ENCODE measurements at places on chromosomes 6 and 20.
A peak's percentile ranks its signal among the peaks of the same experiment; 100 is the strongest.

GRCh38 chr6:147733686-147734085 lies 225.2 kb downstream of the SAMD5 start:
- no peak for DNase-seq

- DNase-seq, result no peak
These were observed 12.9 kb upstream of the OCSTAMP start for GRCh38 chr20:46563170-46563859.

GRCh38 chr6:89977808-89978748 lies 83.8 kb downstream of the GJA10 start:
- no peak for DNase-seq

- no peak for DNase-seq
These were observed 21.3 kb upstream of the SYNDIG1 start for GRCh38 chr20:24448170-24448569.

DNA sequence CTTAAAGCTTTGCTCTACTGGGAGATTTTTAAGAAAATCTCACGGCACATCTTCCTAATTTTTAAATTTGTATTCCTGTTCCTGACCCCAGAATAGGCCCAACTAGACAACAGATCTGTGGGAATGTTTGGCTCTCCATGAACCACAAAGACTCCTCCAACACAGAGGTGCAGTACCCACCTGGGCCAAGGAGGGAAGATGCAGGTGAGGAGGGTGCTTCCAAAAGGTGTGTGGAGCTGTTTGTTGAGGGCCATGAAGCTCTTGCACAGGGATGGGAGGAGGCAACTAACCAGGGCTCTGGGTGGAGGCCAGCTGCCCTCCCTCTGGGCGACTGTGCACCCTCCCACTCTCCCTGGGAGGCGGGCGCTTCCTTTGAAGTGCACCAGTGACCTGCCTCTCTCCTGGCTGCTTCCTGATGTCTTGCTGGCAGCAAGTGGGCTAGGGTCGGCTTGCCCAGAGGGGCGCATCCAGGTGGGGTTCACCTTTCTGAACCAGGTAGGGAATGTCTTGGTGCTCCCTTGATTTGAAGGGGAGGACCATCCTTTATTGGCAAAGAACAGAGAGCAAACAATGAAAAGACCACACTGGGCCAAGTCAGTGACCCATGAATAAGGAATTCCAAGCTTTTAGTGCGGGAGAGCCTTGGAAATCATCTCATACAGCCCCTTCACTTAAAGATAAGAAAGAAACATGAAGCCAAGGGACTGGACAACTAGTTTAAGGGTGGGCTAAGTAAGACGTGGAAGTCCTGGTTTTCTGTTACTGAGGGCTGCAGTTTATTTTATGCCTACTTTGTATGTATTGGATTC lies 76.0 kb downstream of the ANKRD6 start:
- DNase-seq, result no peak

DNA sequence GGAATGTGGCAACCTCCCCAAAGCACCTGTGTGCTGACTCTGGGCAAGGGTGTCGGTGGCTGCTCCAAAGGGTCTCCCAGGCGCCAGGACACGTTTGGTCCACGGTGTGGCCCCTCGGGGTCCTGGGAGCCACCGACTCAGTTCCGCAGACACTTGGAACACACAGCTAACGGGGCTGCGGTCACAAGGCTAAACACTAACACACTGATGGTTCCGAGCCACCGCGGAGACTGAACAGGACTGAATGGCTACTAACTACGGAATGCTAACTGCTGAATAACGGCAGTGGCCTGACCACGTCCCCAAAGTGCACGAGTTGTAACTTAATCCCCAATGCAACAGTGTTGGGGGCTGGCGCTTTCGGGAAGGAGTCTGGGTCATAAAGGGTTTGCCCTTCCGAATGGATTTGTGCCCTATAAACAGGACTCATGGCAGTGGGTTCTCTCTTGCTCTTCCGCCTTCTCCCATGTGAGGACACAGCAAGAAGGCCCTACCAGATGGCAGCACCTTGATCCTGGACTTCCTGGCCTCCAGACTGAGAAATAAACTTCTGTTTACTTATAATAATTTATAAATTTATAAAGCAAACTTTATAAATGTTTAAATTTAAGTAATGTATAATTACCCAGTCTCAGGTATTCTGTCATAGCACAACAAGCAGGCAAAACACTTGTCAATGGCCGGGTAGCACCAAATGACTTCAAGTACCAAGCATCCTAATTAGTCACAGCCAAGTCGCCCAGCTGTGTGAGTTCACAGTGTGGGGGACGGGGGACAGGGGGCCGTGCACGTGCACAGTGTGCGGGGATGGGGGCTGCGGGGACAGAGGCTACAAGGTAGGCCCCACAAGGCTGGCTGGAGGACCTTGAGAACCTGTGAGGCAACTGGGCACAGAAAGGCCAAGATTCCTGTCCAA lies 2.3 kb upstream of the EEF1A2 start:
- no peak for DNase-seq

GRCh38 chr6:36315921-36316320 lies 20.8 kb downstream of the BNIP5 start:
- no peak for DNase-seq

DNA sequence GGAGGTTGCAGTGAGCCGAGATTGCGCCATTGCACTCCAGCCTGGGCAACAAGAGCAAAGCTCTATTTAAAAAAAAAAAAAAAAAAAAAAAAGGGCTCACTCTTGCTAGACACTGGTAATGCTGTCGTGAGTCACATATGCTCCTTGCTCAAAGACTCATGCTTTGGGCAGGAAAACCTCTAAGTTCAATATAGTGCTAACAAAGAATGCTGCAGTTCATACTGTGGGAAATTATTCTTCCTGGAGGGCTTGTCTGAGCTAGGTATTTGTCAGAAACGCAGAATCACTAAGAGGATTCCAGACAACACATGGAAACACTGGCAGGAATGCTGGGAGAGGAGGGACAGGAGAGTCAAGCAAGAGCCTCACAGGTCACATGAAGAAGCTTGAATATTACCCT lies 2.3 kb upstream of the LYRM2 start:
- no peak for DNase-seq

DNA sequence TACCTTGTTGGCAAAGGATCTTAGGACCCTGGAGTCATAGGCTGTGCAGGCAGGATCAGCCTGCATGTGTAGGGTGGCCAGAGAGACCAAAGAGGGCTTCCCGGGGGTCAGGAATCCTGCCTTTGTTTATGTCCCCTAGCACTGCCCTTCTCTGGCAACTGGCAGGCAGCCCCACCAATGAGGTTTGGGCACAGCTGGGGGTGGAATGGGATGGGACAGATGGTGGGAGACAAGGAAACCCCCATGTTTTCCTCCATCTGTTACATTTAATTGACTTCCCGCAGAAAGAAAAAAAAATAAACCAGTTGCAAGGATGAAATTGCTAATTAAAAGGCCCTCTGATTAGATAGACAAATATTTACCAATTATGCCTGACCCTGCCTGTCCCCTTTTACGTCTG lies 27.6 kb downstream of the CD40 start:
- DNase-seq, result no peak

DNA sequence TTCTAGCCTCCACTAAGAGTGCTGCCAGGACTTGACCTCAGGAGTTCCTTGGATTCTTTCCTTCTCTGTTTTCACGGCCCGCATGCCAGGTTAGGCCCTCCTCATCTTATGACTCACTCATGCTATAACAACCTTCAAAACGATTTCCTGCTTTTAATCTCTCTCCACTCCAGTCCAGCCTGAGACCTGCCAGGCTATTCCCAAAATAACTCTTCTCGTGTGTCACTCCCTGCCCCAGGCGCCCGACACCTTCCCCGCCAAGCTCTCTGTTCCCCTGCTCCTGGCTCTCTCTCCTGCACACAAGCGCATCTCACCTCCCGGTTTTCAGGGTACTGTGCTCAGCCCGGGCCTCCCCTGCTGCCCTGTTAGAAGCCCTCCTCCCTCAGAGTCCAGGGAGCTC lies 64.1 kb upstream of the RPS6KA2 start:
- DNase-seq, result no peak

- DNase-seq, result no peak
These were observed 1.4 kb upstream of the TSPYL4 start for GRCh38 chr6:116255246-116255800.

GRCh38 chr20:48238781-48239180 lies 453.5 kb upstream of the SULF2 start:
- DNase-seq, result no peak

GRCh38 chr6:29710281-29710941 lies 12.8 kb upstream of the HLA-F start:
- DNase-seq, result no peak

DNA sequence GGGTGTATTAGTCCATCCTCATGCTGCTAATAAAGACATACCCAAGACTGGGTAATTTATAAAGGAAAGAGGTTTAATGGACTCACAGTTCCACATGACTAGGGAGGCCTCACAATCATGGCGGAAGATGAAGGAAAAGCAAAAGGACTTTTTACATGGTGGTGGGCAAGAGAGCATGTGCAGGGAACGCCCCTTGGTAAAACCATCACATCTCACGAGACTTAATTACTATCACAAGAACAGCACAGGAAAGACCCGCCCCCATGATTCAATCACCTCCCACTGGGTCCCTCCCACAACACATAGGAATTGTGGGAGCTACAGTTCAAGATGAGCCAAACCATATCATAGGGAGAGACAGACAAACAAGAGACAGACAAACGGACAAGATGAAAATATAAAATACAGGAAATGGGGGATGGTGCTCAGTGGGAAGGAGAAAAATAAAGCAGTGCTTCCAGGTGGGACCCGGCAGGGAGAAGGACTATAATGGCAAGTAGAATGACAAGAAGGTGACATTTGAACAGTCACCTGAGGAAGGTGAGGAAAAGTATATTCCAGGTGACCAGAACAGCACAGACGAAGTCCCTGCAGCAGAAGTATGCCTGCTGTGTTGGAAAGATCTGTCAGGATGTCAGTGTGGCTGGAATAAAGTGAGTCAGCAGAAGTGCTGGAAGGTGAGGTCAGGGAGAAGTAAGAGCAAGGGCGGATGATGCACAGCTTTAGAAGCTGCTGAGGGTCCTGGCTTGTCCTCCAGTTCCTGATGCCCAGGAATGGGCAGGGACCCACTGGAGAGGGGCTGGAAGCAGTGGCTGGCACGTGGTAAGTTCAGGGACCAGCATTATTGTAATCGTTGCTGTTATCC lies 61.1 kb downstream of the SLC2A10 start:
- no peak for DNase-seq

DNA sequence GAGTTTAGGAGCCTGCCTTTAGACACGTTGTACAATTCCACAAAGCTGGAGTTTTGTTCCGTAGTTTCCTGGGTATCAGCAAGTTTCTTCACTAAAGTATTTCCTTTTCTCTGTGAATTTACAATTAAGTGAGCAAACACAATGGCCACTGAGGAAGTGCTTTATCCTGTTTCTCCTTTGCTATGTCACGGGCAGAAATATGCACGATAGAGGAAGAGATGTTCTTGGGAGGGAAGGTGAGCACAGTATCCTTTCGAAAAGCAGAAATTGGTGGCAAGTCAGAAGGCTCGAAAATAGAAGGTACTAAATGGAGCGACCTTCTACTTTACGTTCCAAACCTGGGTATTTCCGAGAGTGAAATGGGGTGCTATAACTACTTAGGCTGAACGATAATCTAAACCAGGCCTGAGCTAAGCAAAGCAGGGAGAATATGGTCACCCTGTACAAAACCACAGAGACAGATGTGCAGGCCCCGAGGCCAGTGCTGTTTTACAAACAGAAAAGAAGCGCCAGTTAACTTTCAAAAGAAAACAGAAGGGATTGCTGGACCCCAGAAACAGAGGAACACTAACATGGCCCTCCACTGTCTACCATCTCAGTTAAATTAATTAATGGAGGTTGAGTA lies 259.6 kb downstream of the TBC1D7 start:
- DNase-seq, result no peak

GRCh38 chr6:128743974-128744765 lies 138.8 kb upstream of the LAMA2 start:
- no peak for DNase-seq

DNA sequence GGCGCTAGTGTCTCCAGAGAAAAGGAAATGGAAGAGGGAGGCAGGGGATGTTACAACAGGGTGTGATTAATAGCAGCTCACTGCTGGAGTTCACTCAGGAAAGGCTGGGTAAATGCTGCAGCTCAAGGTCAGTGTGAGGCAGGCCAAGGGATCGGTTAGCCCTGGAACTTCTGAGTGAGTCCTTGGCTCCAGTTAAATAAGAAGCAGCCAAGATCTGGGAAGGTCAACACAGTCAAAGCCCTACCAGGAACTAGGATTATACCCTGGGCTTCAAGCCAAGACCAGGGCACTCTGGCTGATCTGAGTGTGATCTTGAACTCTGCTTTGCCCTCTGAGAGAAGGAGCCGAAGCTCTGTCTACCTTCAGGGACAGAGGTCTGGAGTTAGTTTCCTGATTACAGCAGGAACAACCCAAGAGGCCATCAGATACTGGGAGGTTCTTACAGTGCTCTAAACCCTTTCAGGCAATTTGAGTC lies 44.3 kb downstream of the TPD52L1 start:
- DNase-seq, result no peak

DNA sequence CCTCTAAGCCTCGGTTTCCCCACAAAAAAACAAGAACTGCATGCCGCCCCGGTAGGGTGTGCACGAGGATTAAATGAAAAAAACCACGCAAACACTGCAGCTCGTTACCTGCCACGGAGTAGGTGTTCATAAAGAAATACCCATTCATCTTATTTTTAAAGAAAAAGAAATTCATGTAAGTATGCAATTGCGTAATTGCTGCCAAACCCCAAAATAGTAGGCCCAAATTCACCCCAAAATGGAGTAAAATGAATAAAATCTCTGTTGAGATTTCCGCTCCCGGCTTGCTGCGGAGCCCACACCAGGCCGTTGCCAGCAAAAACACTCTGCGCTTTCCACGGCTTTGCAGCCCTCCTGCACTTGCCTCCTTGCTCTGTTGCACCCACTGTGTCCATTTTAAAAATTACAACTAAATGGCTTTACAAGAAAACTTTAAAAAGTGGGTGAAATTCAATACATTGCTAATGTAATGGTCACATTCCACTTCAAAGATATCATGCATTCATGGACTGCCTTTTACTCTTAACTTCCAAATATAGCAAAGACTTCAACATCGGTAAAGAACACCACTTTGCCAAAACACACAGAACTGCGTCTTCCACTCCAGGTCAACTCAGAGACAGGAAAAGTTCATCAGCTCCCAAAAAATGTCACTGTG lies 125.0 kb downstream of the ZMYND8 start:
- DNase-seq, result no peak

- no peak for DNase-seq
These were observed 148.7 kb upstream of the NEDD9 start for GRCh38 chr6:11380969-11381744.

- DNase-seq, result peak; percentile 48
These were observed 16.4 kb downstream of the PIGT start for GRCh38 chr20:45432294-45432693.

- no peak for DNase-seq
These were observed 32.4 kb downstream of the TRAF3IP2 start for GRCh38 chr6:111573131-111573883.

DNA sequence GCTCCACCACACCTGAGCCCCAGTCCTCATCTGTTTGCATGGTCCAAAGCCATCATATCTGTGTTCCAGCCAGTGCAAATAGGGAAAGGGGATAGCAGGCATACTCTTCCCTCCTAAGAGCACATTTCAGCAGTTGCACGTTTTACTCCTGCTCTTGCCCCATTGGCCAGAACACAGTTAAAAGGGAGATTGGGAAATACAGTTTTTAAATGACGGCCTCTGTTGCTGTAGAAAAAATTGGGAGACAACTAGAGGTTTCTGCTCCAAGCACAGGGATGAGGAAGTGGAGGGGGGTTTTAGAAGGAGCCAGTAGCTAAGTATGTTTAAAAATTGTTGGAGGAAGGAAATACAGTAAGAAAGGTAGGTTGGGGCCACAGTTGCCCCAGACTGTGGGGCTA lies 14.6 kb upstream of the STK35 start:
- no peak for DNase-seq
